ENCODE measurements at places on chromosomes 7 and 10.

DNA sequence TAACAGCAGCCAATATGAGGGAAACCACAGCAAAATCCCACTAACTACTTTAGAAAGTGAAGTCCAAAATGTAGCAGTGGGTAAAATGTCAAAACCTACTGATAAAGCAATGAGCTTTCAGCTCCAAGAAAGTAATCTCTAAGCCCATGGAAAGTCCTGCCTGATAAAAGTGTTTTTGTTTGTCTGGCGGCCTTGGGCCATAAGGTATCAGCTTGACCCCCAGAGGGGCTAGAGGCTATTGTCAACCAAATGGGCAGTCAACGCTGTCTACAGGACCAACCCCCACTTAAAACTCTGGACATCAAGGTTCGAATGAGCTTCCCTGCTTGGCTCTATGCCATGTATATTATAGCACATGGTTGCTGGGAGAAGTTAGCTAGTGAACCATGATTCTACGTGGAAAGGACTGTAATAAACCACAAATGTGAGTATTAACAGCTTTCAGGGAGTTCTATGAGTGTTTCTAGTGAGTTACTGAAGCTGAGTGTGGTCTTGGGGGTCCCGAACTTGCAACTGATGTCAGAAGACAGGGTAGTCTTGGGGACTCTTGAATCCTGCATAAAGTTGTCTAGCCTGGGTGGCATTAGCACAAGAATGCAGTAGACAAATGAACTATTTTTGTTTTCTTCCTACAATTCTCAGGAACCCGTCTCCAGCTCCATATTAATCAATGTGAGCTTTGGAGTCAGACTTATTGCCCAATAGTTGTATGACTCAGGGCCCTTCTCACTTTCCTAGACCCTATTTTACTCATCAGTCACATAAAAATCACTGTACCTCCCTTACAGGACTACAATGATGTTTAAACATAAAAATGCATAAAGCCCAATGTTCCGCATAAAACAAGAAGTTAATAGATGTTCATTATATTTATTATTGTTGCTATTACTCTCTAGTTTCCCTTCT lies 164.9 kb downstream of the DGKI start:
- DNase-seq = no peak

DNA sequence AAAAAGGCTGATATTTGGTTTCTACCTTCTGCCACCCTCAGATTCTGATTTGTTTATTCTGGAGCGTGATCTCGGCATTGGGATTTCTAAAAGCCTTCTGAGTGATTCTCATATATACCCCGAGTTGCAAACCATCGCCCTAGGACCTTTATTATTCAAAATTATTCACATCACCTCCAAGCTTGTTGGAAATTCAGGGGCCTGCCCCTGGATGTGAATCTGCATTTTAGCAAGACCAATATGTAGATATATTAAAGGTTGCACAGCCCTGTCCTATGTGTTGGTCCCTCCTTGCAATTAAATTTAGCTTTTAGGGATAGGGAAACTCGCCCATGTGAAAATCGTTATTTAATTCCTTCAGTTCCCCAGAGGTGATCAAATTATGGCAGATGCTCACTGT lies 9.0 kb upstream of the CHN2 start:
- DNase-seq = no peak

- DNase-seq = no peak
Observed at GRCh38 chr10:46317370-46317769, 30.6 kb downstream of the ANTXRL start.

- no peak for DNase-seq
Observed at GRCh38 chr10:61642676-61643075, 20.1 kb upstream of the CABCOCO1 start.

DNA sequence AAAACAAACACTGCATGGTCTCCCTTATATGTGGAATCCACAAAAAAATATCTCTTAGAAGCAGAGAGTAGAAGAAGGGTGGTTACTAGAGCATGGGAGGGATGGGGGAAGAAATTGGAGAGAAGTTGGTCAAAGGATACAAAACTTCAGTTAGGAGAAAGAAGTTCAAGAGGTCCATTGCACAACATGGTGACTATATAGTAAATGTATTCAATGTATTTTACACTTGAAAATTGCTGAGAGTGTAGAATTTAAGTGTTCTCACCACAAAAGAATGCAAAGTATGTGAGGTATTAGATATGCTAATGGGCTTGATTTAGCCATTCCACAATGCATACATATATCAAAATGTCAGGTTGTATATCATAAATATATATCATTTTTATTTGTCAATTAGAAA lies 232.0 kb upstream of the CELF2 start:
- DNase-seq = no peak

GRCh38 chr10:82221056-82221455 lies 346.1 kb downstream of the NRG3 start:
- no peak for DNase-seq

- DNase-seq = no peak
Observed at GRCh38 chr10:33150146-33150545, 184.3 kb downstream of the NRP1 start.

GRCh38 chr7:98107313-98107721 lies 655 bp downstream of the LMTK2 start:
- DNase-seq = peak; percentile 8

GRCh38 chr10:91311601-91312381 lies 91.3 kb downstream of the PCGF5 start:
- DNase-seq = no peak

DNA sequence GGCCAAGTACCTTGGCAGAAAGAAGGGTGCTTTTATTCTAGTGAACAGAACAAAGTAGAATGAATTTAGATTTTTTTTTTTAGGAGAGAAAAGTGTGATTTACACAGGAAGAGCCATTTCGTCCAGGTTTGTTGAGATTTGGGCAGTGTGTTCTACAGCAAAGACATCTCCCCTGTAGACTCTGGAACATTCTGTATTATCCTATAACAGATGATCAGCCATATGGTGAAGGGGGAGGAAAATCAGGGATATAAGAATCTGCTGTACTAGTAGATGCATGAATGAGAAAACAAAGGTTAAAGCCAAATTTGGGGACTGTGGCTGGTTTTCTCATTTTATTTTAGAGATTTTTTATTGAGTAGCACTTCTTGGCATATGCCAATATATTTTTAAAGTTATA lies 453.7 kb upstream of the LRRTM3 start:
- no peak for DNase-seq

GRCh38 chr7:28180364-28181147 lies at the start of gene JAZF1:
JAZF1 (minus strand) TSS chr7:28180795.
- peak; percentile 61 for DNase-seq

- DNase-seq = no peak
Observed at GRCh38 chr10:76681153-76681552, 956.5 kb downstream of the KCNMA1 start.

- no peak for DNase-seq
Observed at GRCh38 chr10:74955796-74956195, 129.4 kb downstream of the KAT6B start.

GRCh38 chr10:14658331-14659127 lies 116.2 kb downstream of the FAM107B start:
- no peak for DNase-seq

- DNase-seq = no peak
Observed at GRCh38 chr10:78516236-78516635, 482.6 kb downstream of the RPS24 start.

DNA sequence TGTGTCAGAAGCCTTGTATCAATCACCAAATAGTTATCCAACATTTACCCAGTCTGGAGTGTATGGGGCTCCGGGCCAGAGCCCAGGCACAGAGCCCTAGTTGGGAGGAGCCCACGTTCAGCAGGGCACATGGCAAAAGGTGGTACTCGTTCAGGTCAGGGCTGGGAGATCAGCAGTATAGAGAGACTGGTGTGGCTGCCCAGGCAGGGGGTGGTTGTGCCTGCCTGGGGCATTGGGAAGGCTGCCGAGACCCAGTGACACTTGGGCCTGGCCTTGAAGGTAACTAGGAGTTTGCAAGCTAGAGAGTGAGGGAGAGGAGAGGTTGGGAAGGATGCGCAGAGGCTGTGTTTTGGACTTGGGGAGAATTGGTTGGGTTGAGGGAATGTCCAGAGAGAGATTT lies 48.9 kb upstream of the IGFBP3 start:
- no peak for DNase-seq

DNA sequence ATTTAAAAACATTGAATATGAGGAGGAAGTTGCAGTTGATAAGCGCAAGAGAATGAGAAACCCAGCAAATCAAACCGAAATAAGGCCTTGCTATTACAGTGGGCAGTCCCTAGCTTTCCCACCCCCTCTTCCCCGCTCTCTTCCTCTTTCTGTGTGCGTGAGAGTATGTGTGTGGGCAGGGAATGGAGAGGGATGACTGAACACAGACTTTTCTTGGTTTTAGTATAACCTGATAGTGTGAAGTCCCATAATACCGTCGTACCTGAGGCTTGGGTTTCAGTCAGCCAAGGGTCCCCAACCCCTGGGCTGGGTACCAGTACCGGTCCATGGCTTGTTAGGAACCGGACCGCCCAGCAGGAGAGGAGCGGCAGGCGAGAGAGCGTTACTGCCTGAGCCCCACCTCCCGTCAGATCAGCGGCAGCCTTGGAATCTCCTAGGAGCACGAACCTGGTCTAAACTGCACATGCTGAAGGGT lies 255.3 kb downstream of the CELF2 start:
- no peak for DNase-seq

DNA sequence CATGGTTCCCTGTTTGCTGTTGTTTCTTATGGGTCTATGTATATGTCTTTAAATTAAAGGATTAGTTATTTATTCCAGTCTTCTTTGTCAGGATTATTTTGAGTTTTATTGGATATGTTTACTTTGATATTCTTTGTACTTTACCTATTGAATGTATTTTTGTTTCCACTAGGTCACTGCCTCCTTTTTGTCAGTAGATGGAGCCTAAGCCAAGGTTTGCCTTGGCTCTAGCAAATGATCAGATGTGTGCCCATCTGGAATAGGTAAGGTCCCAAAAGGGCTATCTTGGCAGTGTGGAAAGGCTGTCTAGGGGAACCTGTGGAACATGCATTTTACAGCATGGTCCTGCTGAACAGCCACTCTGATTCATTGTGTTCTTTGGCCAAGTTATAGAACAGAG lies 337.3 kb upstream of the GHITM start:
- no peak for DNase-seq

DNA sequence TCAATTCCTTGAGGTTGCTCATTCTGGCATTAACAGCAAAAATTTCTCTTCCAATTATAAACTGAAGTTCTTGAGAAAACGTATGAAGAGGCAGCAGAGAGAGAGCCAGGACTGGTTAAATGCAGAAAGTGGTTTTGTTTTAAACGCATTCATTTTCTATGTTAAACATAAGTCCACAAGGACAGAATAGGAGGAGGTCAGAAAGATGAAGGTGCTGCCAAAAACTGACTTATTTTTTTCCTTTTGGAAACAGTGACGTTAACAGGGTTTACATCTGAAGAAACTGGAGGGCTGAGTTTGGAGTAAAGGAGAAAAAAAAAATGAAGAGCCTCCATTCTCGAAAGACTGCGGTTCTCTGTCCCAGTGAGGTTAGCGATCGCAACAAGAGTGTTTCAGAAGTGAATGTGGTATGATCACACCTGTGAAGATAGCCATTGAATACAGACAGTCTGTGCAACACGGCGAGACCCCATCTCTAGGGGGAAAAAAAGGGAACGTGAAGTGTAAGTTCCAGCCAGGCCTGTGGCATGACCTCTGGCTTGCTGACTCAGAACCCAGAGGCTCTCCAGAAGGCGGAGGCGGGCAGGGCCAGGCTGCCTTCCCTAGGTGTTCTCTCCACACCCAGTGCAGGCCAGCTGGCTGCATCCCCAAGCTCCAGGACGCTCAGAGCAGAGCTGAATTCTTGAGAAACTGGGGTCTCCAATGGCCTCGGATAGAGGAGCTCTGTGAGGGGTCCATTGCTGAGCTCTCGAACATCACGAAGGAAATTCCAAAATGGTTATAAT lies 84.0 kb downstream of the CHST15 start:
- no peak for DNase-seq

GRCh38 chr7:105980645-105981396 lies 17.8 kb downstream of the CDHR3 start:
- DNase-seq = no peak

DNA sequence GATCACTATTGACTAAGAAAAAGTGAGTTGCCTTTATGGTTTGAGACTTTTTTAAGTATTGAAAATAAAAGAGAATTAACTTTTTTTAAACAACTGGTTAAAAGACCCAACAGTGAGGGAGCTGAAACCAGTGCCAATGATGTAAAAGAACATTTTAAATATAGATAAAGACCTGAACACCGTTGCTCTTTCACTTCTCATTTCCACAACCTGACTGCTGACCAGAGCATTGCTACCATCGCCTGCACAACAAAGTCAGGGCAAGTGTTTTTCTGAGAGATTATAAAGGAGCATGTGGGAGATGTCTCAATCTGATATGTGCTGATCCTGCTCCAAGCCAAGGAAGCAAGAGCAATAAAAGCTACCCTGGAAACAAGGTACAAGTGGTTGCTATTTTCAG lies 34.7 kb downstream of the IMMP2L start:
- no peak for DNase-seq

DNA sequence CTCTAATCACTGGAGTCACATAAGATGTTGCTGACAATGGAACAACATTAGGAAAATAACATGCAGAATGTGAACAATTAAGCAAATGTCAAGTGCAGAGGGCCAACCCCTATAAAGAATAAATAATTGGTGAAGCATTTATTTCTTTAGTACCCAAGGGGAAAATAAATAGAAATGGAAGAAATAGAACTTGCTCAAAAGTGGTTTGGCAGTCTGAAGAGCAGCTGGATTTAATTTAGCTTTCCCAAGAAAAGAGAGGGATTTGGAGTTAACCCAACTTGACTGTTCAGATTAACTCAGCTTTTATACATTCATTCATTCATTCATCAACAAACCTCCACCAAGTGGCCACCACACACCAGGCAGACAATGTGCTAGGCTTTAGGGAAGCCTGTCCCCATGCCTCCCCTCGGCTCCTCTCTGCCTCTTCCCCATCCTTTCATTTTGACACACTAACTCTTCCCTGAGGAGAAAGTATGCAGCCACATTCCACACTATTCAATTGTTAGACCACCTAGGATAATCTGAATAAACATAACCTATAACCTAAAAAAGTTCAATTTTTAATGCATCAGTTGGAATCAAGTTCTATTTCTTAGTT lies 295.5 kb downstream of the AHR start:
- DNase-seq = no peak

DNA sequence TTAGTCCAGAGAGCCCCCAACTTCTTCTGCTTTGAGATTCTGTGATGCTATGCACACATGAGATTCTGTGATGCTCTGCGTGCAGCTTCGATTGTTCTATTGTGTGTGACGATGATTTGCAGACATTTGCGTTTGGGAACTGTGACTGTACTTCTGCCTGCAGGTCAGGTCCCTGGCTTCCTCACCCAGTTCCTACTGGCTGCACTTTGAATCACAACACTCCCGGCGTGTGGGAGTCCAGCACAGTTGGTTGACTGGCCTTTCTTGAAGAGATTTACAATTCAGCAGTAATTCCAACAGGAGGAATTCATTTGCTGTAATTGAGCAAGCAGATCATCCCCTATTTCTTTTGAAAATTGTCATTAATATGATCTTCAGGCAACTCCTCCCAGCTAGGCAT lies 252.2 kb upstream of the YAE1 start:
- no peak for DNase-seq
